Astrocyte of the spinal cord (primary cell): ENCODE measurements at places on chromosomes 2 and 18.
A peak's percentile ranks its signal among the peaks of the same experiment; 100 is the strongest.

GRCh38 chr2:45567288-45567963 is 43.6 kb downstream of the SRBD1 start:
- DNase-seq = no peak

GRCh38 chr2:167420211-167420610 is 531.9 kb downstream of the XIRP2 start:
- peak; percentile 55 for DNase-seq

DNA sequence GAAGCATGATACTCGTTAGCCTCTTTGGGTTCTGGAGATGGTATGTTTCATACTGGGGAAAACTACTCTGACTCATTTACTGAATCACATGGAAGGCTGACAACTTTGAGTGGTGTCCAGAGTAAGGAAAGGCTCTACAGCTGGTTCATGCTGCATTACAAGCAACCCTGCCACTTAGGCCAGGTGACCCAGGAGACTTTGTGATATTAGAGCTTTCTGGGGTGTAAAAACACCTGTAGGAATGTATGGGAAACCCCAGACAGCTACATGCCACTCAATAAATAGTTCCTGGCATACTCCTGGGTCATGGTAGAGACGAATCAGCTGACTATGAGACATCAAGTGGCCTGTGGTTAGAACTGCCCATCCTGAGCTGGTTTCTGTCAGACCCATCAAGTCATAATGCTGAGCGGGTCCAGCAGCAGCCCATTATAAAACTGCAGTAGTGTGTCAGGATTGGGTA is 21.3 kb upstream of the TCF7L1 start:
- peak; percentile 22 for DNase-seq

GRCh38 chr2:219997341-219997851 is 370.0 kb downstream of the SLC4A3 start:
- peak; percentile 55 for DNase-seq

DNA sequence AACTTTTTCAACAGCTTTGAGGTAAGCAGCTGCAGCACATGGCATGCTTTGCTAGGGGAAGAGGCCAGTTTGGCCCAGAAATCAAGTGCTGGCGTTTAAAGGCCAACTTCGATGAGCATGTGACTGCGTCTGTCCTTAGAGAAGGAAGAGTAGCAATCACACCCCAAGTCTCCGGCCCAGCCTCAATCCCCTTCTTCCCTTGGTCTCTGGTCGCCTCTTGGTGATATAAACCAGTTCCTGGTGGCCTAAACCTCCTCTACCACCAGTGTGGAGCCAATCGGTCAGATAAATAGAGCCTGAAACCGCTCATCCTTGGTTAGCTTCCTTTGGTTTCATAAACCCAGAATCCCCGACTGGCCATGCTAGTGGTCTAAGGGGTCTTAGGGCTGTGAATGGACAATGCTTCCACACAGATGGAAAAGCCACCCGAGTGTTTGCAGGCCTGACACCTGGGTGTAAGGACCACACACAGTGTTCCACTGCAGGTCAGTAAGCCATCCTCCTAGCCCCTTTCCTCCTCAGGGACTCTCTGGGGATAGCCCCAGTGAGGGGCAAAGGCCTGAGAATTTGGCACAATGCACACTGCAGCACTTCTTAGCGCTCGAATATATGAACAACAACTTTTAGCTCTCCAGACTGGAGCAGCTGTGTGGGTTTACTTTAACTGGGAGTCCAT is 23.0 kb upstream of the COX7A2L start:
- no peak for DNase-seq

DNA sequence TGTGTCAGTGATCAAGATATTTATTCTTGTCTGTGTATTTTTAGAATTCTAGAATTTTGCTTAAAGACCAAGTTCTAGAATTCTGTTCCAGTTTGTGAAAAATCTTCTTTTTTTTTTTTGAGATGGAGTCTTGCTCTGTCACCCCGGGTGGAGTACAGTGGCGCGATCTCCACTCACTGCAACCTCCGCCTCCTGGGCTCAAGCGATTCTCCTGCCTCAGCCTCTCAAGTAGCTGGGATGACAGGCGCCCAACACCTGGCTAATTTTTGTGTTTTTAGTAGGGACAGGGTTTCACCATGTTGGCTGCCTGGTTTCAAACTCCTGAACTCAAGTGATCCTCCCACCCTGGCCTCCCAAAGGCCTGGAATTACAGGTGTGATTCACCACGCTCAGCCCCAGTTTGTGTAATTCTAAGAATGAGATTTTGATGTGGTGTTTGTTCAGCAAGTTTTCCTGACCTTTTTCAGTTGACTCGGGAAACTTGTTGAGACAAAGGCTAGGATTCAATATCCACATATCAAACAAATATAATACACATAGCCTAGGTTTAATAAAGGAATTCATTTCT is 3.6 kb downstream of the EIF5B start:
- no peak for DNase-seq

- DNase-seq = no peak
Measured at GRCh38 chr2:205156457-205156856, 525.8 kb upstream of the NRP2 start.

DNA sequence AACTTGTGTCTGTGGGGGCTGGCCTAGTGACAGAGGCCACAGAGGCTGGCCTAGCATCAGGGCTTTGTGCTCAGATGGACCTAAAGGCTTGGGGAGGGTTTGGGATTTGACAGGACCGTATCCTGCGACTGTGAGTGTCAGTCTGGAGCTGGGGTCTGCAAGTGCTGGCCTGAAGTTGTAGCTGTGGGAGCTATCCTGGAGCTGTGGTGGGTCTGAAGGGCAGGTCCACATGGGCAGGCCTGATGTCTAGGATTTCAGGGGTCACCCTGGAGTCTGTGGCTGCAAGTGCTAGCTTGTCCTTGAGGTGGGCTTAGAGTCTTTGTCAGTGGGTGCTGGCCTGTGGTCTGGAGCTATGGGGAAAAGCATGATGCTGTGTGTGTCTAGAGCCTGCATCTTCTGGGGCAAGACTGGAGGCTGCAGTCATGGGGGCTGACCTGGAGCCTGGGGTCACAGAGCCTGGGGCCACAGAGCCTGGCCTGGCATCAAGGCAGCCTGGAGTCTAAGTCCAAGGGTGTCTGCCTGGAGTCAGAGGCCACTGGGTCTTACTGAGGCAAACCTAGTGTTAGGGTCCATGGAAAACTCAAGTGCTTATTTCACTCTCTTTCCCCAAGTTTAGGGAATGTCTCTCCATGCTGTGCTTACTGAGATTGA is 3.6 kb downstream of the REG3A start:
- DNase-seq = no peak

DNA sequence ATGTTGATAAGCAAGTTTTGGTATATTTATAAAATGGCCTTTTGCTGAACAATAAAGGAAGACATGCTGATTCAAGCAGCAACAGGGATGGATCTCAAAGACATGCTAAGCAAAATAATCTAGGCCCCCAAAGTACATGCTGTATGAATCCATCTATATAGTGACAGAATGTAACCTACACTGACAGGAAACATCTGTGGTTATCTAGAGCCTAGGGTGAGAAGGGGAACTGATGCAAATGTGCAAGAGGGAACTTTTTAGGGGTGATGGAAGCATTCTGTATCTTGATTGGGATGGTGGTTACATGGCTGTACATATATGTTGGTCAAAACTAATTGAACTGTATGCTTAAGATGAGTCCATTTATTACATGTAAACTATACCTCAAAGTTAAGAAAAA is 24.2 kb downstream of the CNRIP1 start:
- DNase-seq = no peak

- DNase-seq = no peak
Measured at GRCh38 chr18:56276466-56276865, 361.9 kb downstream of the TXNL1 start.

DNA sequence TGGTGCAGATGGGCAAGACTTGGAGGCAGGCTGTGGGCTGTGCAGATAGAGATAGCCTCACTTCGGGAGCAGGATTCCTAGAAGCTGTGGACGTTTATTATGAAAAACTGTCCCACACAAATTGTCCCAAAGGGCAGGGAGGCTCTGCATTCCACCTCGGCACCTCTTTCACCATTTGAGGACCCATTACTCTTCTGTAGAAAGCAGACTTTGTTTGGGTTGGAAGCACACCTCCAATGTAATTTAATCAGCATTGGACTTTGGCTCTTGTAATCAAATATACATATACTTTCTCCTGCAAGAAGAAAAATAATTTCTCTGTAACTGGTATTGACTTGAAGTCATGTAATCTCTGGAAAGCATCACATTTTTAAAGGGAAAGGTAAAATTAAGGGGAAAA is 8.5 kb downstream of the ONECUT2 start:
- no peak for DNase-seq

DNA sequence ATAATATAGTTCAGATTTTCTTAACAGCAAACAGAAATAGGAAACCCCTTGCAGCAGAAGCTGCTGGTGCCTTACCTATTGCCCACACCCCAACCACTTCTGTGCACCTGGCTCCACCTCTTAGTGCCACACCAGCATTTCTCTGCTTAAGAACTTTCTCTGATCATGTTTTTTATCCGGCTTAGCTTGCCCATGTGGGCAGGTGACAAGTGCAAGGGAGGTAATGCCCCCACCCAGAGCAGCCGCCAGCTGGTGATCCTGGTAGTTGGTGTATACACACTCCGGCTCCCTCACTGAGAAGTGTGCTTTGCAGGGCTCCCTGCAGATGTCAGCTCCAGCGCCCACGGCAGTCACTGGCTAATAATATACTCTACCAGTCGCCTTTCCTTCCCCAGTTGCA is 126.3 kb downstream of the ALPK2 start:
- no peak for DNase-seq

- no peak for DNase-seq
Measured at GRCh38 chr2:28375236-28375635, 17.4 kb upstream of the FOSL2 start.

GRCh38 chr2:56693501-56693900 is 509.7 kb downstream of the CCDC85A start:
- DNase-seq = no peak

DNA sequence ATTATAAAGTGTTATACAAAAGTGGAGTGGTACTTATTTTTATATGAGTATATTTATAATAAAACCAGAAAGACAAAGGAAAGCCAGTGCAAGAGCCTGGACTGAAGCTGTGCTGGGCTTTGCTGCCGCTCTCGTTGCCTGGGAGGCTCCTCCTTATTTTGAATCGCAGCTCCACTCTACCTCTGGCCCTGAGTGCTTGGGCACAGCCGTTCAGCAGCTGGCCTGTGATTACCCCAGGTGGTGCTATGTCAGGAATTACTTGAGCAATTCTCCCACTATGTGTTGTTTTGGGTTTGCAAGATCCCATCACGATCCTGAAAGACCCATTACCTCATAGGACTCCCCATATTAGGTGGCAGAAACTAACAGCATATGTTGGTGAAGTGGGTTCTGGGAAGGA is 53.0 kb upstream of the LCLAT1 start:
- no peak for DNase-seq
